Activated T-cell treated with anti-CD3 and anti-CD28 coated beads for 1 hour (primary cell): ENCODE measurements at places on chromosomes 16 and 17.

GRCh38 chr16:47028767-47029377 lies 55.4 kb upstream of the DNAJA2 start:
- DNase-seq = no peak

- DNase-seq = no peak
Observed at GRCh38 chr17:44820631-44821212, 9.4 kb downstream of the GJC1 start.

DNA sequence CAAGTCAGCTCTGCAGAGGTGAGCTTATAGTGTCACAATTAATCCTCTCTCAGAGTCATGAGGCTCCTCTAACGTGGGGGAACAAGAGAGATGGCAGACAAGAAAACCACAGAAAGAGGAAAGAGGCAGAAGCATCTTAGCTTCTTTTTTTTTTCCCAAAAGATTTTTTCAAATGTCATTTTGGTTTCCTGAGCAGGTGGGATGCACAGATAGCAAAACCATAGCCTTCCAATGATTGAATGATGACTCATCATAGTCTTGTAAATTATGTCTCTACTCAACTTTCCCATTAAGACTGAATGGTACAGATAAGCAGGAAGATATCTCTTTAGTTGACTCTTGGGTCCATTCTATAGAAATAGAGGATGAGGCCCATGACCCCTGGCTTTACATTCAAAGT lies 162.8 kb upstream of the ZFHX3 start:
- no peak for DNase-seq

- DNase-seq = no peak
Observed at GRCh38 chr16:76535-77272, 1.3 kb upstream of the MPG start.

DNA sequence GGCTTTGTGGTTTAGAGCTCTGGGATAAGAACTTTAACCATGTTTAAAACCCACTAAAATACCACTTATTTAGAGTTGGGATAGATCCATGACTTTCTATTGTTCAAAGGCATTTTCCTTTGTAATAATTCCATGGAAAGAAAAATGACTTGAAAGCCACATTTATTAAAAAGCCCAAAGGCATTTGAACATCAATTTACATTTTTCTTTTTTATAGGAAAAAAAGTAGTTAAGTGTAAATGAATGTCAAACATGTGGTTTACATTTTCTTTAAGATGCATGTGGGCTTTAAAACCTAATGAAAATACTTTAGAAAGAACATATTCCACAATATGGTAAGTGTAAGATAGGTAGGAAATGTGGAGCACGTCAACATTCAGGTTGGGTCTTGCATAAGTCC lies 443.2 kb downstream of the TOX3 start:
- no peak for DNase-seq

DNA sequence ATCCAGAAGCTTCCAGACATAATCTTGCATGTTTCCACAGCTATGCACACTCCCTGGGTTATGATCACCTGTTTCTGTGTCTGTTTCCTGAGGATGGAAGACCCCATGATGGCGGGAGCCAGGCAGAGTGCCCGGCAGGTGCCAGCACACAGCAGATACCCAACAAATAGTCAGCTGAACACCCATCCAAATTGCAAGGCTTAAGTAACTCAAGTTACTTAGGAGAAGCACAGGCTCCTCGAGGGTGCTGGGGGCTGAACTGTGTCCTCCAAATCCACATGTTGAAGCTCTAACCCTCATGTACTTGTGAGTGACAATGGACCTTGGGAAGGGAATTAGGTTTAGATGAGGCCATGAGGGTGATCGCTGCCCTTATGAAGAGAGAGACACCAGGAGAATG lies 79.5 kb upstream of the DOC2B start:
- no peak for DNase-seq

- no peak for DNase-seq
Observed at GRCh38 chr16:85603203-85603755, 9.8 kb upstream of the GSE1 start.

DNA sequence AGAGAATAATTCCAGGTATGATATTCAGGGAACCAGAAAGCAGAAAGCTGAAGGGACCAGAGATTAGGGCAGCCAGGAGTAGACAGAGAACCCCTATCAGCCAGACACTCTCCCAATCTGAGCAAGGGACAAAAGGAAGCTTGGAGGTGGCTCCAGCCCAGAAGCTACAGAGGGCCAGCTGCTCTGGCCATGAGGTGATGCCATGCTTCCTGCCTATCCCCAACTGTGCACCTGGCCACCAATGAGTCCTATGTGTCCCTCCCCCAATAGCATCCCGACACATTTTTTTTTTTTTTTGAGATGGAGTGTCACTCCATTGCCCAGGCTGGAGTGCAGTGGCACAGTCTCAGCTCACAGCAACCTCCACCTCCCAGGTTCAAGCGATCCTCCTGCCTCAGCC lies 30.0 kb downstream of the NSMCE1 start:
- DNase-seq = no peak

DNA sequence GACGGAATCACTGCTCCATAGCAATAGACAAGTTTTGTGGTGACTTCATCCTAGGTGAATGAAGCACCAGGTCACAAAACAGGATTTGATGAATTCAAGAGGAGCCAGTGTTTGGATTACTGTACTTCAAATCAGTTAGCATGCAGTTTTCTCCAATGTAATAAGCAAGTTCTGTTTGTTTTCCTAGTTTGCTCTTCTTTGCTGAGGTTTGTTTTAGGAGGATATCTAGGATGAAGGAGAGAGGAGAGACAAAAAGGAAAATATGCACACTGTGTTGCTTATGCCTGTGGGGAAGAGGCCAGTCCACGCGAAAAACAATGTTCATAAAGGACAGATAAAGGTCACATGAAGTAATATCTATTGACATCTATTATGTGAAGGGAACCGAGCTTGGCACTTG lies 9.0 kb downstream of the KRT37 start:
- no peak for DNase-seq

GRCh38 chr16:4860727-4861342 lies 13.6 kb downstream of the UBN1 start:
- no peak for DNase-seq

GRCh38 chr16:34648-34987 lies 18.8 kb downstream of the POLR3K start:
- no peak for DNase-seq

GRCh38 chr17:49989518-49989880 lies 5.5 kb downstream of the DLX3 start:
- DNase-seq = no peak

DNA sequence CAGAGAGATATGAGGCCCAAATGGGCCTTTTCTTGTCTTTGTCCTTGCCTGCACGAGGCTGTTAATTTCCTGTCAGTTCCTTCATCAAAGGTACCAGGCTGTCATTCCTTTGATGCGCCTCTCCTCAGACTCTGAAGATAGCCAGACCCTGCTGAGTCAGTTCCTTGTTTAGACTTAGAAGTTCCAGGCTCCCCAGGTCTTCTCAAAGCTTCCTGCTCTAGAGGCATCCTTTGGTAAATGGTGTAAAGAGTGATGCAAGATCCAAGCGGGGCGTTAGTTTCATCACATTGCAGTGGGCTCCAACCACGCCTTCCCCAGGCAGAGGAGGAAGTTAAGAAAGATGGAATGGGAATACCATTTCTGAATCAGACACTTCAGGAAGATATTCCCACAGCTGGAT lies 4.0 kb upstream of the CDH11 start:
- DNase-seq = no peak
